ENCODE measurements at places on chromosomes 3 and 15.

GRCh38 chr3:14418296-14419250 is 16.2 kb downstream of the SLC6A6 start:
- DNase-seq: no peak

DNA sequence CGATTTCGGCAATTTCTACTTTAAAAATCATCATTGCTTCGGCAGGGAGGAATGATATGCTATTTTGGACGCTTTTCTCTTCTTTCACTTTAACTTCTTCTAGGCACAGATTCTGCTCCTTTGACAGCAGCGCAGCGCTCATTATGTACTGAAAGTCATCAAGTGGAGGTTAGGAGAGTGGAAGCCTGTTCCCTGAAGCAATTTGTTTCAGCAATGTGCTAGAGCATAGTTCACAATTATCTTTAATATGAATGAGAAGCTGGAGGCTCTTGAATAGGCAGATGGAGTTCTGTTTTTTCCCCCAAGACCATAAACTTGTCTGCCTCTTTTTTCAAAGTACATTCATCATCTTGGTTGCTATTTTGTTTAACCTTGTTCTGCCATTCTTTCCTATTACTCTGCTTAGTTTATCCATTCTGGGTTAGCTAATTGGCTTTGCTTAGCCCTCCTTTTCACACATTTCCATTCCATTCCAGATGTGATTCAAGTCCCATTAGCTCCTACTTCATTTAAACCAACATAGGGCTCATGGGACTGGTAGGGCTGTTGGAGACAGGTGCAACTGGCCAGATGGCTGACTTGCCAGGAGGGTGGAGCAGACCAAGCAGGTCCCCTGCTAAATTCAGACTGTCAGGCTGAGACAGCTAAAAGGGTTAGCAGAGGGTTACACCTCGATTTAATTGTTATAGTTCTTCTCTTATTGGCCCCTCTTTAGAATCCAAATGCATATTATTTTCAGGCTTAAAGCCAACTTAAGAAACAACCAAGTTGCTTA is 534.7 kb upstream of the CBLB start:
- DNase-seq: no peak

DNA sequence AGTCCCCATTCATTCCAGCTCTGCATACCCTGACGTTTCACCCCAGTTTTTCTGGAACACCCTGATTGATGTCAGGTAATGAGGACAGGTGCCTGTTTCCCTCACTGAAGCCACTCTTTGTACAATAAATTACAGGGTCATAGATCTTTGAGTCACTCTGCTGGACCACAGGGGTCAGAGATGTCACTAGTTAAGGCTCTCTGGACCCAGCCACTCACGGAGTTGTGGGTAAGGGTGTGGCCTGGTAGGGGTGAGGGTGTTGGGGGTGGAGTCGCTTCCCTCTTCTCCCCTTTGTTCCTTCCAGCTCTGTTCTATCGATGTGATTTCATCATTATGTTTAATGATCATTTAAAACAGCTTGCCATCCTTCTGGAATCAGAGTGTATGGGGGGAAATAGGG is 512 bp downstream of the IQCF5 start:
- no peak for DNase-seq

GRCh38 chr3:127218454-127218922 is 25.6 kb downstream of the PRR23E start:
- DNase-seq: no peak

GRCh38 chr3:145079436-145079835 is 1081.5 kb downstream of the PLOD2 start:
- no peak for DNase-seq

DNA sequence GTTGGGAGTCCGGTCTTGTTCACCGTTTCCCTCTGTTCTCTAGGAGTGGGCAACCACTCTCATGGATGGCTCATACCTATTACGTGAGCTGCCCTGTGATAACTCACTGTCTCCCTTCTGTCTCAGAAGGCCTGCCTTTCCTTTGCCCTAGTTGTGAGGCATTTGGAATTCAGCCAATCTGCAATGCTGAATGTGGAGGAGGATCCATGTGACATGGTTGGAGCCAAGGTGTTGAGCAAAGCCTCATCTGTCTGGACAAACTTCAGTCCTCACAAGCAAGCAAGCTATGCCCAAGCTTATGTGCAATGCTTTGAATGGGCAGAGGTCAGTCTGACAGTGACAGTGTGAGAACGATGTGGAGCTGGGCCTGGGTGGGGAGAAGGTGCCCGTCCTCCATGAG is 37.8 kb upstream of the ATP10A start:
- no peak for DNase-seq

- no peak for DNase-seq
These were observed 247.5 kb downstream of the MBNL1 start for GRCh38 chr3:152516216-152516615.

- DNase-seq: no peak
These were observed 113.9 kb downstream of the TLE3 start for GRCh38 chr15:69983696-69984265.

DNA sequence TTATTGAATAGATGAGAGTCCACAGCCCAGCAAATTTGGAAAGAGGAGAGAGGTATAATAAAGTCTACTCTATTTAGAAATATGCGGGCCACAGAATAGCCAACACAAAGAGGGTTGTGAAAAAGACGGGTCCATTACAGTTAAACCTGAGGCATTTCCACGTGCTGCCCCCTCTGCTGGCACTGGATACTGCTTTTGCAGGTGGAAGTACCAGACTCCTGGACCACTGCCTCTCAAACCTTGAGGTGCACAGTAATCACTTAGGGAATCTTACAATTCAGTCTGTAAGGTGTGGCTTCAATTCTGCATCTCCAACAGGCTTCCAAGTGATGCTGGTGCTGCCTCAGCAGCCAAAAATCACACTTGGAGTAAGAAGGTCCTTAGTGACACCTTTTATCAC is 3.0 kb upstream of the TFDP2 start:
- no peak for DNase-seq

- no peak for DNase-seq
These were observed 108.8 kb upstream of the SLC25A36 start for GRCh38 chr3:140832883-140833282.

DNA sequence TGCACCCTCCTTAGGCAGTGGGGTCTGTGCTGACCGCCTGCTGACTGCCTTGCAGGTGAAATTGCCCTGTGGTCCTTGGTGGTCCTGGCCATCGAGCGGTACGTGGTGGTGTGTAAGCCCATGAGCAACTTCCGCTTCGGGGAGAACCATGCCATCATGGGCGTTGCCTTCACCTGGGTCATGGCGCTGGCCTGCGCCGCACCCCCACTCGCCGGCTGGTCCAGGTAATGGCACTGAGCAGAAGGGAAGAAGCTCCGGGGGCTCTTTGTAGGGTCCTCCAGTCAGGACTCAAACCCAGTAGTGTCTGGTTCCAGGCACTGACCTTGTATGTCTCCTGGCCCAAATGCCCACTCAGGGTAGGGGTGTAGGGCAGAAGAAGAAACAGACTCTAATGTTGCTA is 2.4 kb downstream of the RHO start:
- no peak for DNase-seq

GRCh38 chr3:97821287-97821773 is 481 bp upstream of the CRYBG3 start:
- no peak for DNase-seq

All from activated T-cell treated with anti-CD3 and anti-CD28 coated beads, Interleukin-2, amount 50 U/mL, for 48 hours (primary cell).